ENCODE measurements at places on chromosomes 16 and 17.

DNA sequence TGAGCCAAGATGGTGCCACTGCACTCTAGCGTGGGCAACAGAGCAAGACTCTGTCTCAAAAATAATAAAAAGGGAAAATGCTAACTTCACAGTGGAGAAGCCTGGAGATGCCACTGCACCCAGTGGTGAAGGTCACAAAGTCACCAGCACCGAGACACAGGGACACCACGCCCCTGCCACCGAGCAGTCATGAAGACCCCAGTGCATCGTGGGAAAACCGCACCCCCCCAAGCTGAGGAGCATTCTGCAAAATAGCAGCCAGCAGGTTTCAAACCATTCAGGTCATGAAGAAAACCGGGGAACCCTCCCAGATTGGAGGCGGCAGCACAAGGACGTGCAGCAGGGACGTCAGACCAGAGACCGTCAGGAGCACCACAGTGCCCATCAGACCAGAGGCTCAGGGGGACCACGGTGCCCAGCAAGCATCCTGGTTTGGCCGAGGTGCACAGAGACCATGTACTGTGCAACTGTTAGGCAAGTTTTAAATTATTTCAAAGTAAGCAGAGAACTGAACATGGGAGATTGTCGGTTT, 13.7 kb downstream of the CHMP1A start:
- no peak for DNase-seq

- no peak for DNase-seq
Measured at GRCh38 chr17:53093391-53093790, 729.3 kb upstream of the KIF2B start.

GRCh38 chr17:81440511-81441244, 45.4 kb downstream of the BAHCC1 start:
- no peak for DNase-seq

- peak; percentile 31 for DNase-seq
Measured at GRCh38 chr17:32141258-32141657, 1.0 kb upstream of the RHOT1 start.

DNA sequence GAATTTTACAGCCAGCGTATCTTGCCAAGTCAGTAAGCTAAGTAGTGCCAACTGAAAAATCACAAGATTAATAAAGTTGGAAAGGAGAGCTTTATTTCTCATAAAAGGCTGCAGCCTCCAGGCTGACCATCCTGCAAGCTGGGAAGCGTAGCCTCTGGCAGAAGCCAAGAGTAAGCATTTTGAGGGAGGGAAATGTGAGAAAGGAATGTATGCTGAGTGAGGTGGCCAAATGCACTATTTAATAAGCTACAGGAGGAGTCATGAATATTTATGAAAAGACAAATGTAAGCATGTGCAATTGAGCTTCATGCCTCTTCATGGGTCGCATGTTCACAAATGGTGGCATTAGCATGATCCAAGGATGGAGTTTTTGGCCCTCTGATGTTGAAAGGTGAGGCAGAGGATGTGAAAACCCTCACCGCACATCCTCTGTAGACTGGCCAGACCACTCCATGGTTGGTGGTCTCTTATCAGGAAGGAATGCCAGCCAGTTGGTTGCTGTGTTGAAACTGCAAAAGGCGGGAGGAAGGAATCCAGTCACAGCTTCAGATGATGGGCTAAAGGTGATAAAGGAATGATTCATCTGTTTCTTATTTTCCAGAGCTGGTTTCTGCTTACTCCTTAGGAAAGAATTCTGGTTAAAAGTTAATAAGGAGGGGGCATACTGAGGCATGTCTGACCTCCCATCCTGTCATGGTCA, 9.2 kb downstream of the KRT33B start:
- DNase-seq: no peak

GRCh38 chr16:27188633-27189032, 14.7 kb upstream of the KDM8 start:
- DNase-seq: no peak

- DNase-seq: no peak
Measured at GRCh38 chr17:10251212-10251948, 53.0 kb upstream of the GAS7 start.

GRCh38 chr17:77349976-77350830, 209.4 kb downstream of the SEC14L1 start:
- no peak for DNase-seq

DNA sequence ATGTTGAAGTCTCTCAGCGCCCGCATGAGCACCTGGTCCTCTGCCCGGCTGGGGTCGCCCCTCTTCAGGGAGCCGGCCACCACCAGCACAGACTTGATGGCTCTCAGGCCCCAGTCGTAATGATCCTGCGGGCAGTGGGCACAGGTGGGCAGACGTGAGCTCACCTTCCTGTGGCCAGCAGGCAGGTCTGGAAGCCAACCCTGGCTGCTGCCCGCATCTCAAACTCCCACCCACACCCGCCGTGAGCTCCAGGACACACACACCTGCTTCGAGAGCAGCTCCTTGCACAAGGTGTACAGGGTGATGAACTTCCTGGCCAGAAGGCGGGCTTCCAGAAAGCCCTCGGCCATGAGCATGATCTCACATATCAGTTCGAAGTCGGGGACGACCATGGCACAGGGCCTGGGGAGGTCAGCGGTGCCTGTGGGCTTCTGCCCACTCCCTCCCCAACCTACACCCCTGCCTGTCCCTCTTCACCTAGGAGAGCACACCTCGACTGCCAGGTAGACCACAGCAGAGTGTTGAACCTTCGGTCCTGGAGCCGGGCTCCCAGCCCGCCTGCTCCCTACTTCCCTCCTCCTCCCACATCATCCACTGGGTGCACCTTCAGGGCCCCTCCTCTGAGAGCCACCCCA, 82.4 kb downstream of the DNAH17 start:
- no peak for DNase-seq

DNA sequence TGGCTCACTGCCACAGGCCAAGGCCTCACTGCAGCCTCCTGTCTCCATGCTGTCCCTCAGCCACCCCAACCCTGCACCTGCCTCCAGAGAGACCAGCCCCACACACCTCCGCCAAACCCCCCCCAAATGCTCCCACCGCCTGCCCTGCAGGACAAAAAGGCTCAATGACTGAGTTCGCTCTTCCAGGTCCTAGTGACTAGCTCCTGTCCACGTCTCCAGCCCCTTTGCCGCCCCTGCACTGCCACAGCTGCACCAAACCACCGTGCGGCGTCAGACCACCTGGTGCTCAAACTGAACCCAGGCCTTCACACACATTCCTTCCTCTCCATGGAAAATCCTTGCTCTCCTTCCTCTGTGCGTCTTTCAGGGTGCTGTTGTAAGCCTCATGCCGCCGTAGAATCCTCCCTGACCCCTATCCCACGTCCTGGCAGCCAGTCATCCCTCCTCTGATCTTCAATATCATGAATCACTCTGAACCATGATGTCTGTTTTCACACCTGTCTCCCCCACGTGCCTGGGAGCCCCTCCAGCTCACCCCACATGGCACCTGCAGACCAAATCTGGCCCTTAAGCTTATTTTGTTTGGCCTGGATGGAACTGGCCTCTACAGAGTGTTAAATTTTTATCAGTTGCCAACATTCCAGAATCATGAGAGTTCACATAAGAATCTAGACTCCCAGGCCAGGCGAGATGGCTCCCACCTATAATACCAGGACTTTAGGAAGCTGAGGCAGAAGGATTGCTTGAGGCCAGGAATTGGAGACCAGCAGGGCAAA, 4.3 kb upstream of the GSG1L start:
- no peak for DNase-seq

- DNase-seq: no peak
Measured at GRCh38 chr17:75819116-75819515, 25.1 kb downstream of the UNC13D start.

GRCh38 chr17:57589151-57590034, 155.7 kb downstream of the CCDC182 start:
- DNase-seq: no peak

DNA sequence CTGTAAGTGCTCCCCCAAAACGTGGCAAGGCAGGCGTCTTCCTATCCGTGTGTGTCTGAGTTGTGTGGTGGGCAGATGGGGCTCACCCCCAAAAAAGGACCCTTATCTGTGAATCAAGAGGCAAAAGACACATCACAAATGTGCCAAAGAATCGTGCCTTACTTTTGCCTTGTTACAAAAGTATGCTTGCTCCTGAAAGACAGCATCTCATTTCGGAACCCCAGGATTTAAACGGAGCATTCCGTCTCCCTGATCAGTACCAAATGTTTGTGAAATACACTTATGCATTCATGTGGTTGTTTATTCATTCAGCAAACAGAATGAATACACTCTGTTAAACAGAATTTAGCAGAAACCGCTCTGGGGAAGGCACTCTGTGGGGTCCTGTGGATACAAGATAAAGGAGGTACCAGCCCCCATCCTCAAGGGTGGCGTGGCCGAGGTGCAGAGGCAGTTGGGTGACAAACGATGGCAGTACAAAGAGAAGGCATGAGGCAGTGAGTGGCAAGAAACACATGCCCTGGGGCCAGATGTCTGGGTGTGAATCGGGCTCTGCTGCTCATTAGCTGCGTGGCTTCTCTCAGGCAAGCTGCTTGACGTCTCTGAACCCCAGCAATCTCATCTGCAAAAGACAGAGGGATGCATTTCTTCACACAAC, 654 bp downstream of the WFDC1 start:
- no peak for DNase-seq

GRCh38 chr17:75105126-75106080, 4.4 kb upstream of the ARMC7 start:
- peak; percentile 83 for DNase-seq

DNA sequence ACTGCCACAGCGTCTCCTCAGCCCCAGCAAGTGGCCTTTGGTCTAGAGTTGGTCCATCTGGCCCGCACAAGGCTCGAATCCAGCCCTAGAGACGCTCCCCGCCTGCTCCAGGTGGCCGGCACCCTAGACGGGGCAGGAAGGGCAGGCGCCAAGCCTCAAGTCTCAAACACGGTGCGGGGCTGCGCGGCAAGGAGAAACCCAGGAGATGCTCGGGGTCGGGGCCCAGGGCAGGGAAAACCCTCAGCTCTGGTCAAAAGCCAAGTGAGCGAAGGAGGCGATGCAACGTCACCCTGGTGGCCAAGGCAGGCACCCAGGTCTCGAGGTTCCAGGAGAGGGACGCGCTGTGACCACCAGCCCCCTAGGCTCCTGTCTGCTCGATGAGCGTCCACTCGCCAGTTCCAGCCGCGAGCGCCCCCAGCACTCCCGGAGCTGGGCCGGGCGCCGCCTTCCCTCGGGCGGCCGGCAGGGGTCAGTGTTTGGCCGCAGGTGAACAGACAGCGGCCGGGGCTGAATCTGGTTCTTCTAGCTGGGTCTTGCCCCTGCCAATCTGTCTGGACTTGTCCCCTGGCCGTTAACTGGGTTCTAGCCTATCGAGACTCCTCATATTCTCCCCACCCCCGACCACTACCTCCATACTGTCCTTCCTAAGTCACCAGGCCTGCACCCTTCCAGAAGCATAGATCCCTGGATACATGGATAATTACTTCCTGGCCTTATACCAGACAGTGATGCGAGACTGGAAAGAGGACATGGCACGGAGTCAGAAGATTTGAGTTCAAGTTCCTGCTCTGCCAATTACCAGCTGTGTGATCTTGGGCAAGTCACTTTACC, 44.0 kb downstream of the PRAC1 start:
- DNase-seq: peak; percentile 81

DNA sequence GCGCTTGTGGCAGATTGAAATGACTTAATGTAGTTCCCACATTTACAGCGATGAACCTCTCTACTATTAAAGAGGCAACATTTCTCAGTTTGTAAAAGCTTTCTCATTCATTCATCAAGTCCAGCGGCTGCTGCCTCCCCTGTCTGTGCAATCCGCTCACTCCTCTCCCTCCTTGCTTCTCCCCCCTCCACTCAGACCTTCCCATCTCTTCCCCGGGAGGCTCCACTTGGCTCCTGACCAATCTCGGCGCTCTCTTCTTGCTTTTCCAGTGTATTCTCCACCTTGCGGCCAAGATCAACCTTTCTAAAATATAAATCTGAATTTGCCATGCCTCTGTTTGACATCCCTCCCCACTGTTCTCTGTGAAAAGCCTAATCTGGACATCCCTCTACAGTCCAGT, 117.5 kb downstream of the ASIC2 start:
- no peak for DNase-seq

GRCh38 chr17:57375770-57376225, 119.5 kb downstream of the MSI2 start:
- DNase-seq: no peak

DNA sequence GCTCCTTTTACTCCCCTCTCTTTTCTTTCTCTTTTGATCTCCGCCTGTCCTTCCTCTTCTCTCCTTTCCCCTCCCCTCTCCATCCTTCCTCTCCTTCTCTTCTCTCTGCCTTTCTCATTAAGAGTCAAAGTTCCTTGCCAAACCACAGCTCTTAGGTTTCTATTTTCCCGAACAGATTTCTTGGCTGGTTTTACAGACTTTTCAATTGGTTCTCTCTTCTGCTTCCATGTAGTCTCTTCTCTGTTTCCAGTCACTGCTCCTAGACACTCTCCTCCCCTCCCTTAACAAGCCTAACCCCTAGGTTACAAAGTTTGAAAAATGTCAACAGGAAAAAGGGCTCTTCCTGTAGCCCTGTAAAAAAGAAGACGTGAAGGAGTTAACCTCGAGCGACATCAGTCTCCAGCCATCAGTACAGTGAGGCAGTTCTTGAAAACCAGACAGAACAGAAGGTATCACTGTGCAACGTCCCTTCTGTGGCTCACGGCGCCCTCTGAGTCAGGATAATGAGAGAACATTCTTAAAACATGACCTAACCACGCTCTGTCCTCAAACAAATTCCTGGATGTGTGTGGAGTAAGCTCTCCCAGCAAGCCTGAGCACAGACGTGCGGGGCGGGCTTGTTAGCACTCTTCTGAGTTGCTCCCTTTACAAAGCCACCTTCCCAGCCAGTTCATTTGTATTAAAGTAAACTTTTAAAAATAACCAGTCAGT, 11.6 kb upstream of the MARCHF10 start:
- DNase-seq: peak; percentile 91

DNA sequence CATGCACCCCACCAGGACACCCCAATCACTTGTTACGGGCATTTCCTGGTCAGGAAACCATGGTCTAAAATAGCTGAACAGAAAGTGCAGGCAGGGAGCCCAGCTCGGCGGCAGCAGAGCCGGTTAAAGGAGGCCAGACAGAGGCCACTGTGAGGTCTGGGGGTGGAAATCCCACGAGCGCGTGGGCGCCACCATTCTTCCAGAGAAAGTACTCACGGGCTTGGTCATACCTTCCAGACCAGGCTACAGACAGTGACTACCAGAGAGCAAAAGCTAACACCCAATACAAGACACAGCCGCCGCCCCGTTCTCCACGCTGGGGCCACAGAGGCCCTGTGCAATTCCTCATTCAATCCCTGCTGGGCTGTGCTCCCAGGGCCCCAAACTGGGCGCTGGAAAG, 11.9 kb downstream of the CEP131 start:
- DNase-seq: no peak

Data from H54 (cell line).